ENCODE measurements at places on chromosomes 11 and 22.
A peak's percentile ranks its signal among the peaks of the same experiment; 100 is the strongest.

- no peak for DNase-seq
These were observed 25.3 kb upstream of the SLC25A1 start for GRCh38 chr22:19203834-19204233.

DNA sequence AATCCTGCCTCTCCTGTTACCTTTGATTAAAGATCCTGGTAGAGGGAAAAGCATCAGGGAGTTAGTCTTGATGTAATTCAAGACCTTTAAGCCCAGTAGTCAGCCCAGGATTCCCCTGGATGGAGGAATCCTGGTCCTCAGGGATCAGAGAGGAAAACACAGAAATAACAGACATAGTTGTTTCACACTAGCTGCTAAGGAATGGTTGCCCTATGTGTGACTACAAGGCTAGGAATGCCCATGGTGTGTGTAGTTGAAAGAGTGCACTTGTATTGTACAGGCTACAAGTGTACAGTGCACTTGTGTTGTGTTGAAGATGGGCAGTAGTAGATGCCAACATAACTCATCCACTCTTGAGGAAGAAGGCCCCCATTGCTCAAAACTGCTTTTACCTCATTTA, 226.8 kb downstream of the AASDHPPT start:
- no peak for DNase-seq

- no peak for DNase-seq
These were observed 192.4 kb upstream of the API5 start for GRCh38 chr11:43119275-43119970.

GRCh38 chr22:32591620-32592019, 117.0 kb downstream of the FBXO7 start:
- no peak for DNase-seq

DNA sequence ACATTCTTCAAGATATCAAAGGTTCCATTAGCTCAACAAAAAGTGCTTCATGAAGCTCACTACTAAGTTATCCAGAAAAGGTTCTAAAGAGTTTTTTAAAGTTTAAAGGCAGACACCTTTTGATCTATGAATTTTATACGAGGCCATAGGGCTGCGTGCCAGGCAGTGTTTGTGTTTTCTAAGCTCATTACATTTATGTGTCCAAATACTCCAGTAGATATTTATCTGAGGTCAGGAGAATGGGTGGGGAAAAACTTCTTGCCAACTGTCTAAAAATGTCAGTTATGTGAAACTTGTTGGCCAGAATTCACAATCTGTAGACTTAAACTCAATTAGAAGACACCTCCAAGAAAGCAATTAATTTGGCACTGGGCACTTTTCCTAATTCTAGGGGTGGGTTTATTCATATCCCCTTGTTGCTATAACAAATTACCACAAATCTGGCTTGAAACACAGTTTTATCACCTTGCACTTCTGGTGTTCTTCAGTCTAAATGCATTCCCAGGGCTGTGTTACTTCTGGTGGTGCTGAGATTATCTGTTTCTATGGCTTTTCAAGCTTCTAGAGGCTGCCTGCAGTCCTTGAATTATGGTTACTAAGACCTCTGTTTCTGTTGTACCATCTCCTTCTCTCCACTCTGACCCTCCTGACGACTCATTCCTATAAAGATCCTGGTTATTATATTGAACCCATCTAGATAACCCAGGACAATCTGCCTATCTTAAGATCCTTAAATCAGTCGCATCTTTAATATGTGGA, 1030.4 kb upstream of the CNTN5 start:
- DNase-seq, result no peak

- no peak for DNase-seq
These were observed 1402.6 kb downstream of the FAM181B start for GRCh38 chr11:81331088-81331487.

GRCh38 chr22:50190182-50190940, 4.6 kb downstream of the TRABD start:
- DNase-seq, result peak; percentile 91

DNA sequence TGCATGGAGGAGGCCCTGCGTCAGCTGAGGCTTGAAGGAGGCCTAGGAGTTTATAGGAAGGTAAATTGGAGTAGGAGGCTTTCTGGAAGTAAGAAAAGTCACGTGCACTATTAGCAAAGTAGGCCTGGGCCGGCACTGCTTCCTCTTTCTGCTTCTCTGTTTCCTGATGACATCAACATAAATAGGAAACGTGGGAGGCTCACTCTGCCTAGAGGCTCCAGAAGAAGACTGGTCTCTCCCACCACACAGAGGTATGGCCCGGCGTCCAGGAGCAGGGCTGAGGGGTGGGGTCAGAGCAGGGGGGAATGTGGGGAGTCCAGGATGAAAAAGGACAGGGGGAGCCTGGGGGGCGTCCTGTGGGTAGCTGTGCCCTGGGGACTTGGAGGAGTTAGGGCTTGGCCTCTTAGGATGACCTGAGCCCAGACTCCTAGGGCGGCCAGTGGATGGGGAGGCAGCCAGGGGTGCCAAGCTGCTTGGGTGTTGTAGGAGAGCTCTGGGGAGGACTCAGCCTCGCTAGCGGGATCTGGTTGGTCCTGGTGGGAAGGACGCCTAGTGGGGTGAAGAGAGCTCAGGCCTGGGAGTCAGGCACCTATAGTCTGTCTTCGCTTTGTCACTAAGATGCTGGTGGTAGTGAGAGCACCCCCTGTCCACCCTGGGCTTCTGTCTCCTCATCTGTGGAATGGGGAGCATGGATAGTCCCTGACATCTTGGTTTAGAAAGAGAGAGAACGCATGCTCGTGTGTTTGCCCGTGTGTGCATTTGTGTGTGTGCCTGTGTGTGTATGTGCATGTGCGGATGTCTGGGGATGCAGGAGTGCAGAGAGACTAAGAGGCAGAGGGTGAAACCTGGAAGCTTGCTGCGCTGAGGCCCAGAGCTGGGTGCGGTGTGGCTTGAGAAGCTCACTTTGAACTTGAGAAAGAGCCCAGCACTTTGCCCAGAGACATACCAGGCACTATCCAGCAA, at the start of gene CSF2RB:
Gene CSF2RB, plus strand, starts transcription at position 202 of the 963 bp plus-strand sequence. CDS start 8,580 bp downstream, outside the sequence.
- peak; percentile 96 for DNase-seq

DNA sequence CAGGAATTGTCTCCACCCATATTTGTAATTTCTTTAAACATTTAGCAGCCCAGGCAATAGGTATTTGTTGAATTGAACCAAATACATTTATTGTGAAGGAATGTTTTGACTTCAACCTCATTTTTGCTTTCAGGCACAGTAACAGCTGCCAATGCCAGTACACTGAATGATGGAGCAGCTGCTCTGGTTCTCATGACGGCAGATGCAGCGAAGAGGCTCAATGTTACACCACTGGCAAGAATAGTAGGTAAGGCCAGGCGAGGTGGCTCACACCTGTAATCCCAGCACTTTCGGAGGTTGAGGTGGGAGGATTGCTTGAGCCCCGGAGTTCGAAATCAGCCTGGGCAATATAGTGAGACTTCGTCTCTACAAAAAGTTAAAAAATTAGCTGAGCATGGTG, 20.9 kb downstream of the ACAT1 start:
- no peak for DNase-seq

GRCh38 chr11:57873196-57873911, 111.8 kb downstream of the CTNND1 start:
- no peak for DNase-seq

DNA sequence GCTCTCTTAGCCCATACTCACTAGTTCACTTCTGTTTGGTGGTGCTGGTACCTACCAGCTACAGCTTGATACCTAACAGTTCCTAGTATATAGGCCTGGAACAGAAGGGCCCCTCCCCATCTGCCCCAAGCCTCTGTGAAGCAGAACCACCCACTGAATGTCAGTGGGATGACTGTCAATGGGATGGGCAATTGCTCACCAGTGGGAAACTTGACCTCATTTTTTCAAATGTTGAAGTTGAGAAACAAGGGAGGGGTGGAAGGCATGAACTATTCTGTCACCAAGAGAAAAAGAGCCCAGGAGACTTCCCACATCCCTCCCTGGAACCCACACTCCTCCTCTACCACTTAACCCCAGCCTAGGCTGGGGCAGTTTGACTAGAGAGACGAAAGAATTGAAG, at the start of gene NLRP10:
Gene NLRP10, minus strand, starts transcription at position 62 of the 400 bp plus-strand sequence. CDS start 1,952 bp downstream, outside the sequence.
- no peak for DNase-seq

DNA sequence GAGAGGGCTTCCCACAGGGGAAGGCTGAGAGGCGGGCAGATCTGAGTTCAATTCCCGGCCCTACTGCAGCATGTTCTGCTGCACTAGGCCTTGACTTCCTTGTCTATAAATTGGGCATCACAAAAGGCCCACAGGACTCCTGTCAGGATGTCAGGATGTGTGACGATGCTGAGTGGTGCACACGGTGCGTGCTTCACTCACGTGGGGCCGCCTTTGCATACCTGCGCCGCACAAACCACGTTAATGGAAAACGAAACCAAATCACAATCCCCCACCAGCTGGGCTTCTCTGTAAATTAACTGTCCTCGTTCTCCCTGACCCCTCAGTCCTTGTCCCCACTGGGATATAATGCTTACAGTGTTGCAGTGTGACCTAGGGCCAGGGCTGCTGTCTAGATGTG, 32.3 kb upstream of the TSPAN18 start:
- DNase-seq, result no peak

GRCh38 chr11:18907391-18907790, 31.8 kb downstream of the MRGPRX1 start:
- DNase-seq, result no peak

GRCh38 chr22:19836512-19836911, 18.2 kb downstream of the GNB1L start:
- DNase-seq, result no peak

- no peak for DNase-seq
These were observed 9.1 kb downstream of the MRGPRF start for GRCh38 chr11:69003866-69004367.

GRCh38 chr22:27100789-27101188, 443.4 kb downstream of the MIAT start:
- DNase-seq, result no peak

DNA sequence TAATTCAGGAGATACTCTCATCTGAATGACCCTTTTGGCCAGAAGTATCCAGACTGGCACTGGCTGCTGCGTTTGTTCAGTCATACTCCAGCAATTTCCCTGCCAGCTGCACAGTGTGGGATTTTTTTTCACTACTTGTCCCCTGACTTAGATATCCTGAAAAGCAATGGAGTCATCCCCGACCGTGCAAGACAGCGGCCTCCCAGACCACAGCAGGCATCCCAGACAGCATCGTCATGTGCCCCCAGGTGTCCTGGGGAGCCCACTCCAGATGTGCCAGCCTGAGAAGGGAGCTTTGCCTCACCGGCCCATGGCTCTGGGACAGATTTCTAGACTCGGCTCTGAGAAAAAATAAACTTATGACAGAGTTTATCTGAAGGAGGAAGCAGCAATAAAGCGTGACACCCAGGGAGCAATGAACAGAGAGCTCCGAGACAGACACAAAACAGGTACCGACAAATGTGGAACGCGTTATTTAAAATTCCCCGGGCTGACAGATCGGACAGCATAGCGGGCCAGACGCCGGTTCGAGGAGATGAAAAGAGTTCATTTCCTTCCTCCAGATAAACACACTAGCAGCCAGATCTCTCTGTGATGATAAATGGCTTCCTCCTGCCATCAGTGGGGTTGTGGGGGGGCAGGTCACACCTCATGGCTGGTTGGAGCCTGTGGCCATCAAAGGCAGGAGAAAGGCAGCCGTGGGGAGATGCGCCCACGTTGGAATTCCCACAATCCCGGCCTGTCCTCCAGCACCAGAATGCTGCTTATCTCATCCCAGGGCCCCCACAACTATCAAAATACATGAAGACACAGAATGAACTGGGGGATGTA, 106.4 kb upstream of the FGF3 start:
- DNase-seq, result no peak

GRCh38 chr11:110766316-110766715, 54.1 kb upstream of the ARHGAP20 start:
- DNase-seq, result peak; percentile 66

DNA sequence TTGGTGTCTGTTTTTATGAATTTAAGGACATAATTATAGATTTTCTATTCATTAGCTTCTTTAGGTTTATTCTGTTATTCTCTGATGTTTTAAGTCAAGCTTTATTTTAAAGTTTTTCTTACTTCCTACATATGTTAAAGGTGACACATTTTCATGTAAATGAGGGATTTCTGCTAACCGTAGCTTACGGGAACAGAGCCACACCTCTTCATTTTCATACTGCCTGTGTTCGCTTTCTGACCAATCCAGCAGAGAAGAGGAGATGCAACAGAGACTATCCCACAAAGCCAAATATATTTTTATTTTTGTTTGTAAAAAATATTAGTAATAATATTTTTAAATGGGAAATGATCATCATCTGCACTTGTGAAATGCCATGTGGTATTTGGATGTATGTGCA, 774.1 kb downstream of the BRD1 start:
- no peak for DNase-seq

GRCh38 chr11:121938076-121938475, 177.9 kb downstream of the BLID start:
- DNase-seq, result no peak

DNA sequence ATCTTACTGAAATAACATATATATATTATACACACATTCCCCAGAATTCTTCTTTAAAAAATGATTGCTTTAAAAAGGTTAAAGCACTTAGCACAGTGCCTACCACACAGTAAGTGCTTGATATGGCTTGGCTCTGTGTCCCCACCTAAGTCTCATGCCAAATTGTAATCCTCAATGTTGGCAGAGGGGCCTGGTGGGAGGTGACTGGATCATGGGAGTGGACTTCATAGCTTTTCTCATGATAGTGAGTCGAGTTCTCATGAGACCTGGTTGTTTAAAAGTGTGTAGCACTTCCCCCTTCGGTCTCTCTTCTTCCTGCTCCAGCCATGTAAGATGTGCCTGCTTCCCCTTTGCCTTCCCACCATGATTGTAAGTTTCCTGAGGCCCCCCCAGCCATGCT, 6.2 kb downstream of the CRYAB start:
- peak; percentile 39 for DNase-seq

DNA sequence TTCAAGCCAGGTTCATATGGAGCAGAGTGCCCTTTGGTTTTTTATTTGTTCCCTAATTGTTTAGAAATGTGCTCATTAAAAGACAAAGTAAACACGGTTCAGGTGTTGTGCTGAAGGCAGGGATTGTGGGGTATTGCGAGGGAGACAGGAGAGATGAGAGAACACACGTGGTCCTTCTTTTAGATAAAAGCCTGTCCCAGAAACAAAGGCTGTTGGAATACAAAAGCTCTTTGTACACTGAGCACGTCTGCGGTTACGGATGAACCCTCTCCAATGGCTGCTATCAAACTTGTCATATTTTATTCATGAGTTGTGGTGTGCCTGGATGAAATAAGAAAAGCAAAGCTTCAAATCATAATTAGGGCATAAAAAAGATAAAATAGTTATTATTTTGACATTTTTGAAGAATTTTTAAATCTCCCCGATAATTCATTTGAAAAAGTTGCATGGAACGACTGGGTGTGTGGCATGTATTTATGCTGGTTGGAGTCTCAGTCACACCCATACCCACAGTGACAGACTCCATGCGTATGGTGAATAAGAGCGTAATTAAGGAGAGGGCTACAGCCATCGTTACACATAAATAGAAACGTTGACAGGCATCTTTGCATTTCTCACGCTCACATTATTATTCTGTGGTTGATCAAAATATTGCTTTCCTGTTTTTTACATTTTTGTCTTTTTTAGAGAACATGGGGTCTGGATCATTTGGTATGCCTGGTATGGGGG, 92.9 kb downstream of the NELL1 start:
- DNase-seq, result no peak

DNA sequence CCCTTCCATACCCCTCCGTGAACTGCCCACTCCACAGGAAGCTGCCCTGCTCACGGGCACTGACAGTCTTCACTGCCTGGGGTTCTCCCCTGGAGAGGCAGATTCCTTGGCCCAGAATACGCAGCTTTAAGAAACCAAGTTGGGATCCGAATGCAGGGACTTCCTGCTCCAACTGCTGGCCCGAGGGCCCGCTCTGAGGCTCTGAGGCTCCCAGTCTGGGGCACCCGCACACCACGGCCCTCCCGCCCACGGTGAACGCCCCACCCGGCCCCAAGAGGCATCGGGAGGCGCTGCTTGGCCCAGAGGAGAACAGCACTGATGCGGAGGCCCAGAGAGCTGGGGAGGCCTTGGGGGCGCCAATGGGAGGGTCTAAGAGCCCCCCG, 42.3 kb downstream of the IGF2 start:
- DNase-seq, result no peak
